ENCODE measurements at places on chromosomes 6 and 20.

DNA sequence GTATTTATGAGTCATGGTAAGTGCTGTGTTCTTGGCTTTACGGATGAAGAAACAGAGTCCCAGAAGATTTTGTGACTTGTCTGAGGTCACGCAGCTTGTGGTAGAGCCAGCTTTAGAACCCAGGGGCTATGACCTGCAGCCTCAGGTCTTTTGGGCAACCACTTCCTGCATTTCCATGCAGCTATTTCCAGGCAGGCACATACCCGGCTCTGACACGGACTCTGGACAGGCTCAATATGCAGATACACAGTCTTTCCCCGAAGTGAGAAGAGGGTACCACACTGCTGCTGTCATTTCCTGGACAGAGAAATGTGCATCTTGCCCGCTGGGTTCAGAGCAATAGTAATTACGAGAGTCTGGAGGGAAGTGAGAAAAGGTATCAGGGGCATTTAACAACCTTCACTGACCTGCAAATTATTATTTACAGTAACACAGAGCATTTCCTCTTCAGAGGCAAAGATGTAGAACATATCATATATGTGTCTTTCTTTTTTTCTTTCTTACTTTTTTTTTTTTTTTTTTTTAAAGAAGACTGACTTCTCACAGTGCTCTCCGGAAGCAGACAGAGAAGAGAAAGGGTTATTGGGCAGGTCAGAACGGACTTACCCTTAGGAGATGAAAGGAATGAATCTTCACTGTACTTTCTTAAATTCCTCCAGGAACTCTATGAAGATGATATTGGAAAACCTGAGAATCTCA lies 185.1 kb downstream of the CLIC5 start:
- peak; percentile 15 for DNase-seq

DNA sequence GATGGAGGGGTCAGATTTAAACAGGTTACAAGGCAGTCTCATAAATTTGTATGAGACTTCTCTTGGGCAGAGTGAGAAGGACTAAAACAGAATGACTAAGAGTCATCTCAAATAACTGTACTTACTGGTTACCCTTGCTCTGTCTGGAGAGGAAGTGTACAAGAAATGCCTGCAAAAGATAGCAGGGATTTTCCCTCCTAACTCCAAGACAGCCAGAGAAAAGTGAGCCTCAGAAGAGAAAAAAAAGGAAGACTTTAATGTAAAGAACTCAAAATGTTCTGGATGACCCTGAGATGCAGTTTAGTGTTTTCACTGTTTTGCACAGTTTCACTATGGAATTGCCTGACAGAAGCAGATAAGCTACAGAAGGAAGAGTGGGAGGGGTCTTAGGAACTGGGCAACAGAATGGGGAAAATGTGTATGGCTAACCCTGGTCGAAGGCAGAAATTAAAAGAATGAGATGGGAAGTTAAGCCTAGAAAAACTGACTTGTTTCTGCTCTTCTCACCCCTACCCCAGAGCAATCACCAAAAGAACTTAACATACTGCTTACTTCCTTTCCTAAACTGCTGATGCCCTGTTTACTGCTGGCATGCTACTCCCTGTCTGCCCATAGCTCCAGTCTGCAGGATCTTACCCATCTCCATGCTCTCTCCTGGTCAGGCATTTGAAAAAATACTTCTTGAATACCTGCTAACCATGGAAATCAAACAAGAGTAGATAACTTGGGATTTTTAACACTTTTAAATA lies 98.1 kb upstream of the MARCKS start:
- no peak for DNase-seq

DNA sequence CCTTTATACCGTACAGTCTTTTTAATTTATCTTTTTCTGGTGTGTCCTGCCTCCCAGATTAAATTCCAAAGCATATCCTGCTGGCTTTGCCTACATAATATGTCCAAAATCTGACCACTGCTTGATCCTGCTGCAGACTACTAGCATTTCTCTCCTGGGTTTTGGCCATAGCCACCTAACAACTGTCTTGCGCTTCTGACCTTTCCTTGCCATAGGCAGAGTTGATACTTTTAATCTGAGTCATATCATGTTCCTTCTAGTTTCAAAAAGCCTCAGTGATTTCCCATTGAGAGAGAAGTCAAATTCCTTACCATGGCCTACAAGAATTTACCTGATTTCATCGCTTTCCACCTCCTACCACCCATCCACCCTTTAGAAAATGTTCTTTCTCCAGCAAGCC lies 104.8 kb downstream of the BCKDHB start:
- DNase-seq = no peak

- no peak for DNase-seq
Observed at GRCh38 chr6:21157186-21157929, 436.2 kb upstream of the SOX4 start.

GRCh38 chr6:150366118-150366778 lies 2.6 kb upstream of the IYD start:
- DNase-seq = no peak

- DNase-seq = no peak
Observed at GRCh38 chr6:166707045-166707444, 80.0 kb upstream of the RPS6KA2 start.

- no peak for DNase-seq
Observed at GRCh38 chr6:169978615-169979161, 227.3 kb downstream of the ERMARD start.

GRCh38 chr6:56385981-56386593 lies 138.7 kb upstream of the COL21A1 start:
- DNase-seq = no peak

DNA sequence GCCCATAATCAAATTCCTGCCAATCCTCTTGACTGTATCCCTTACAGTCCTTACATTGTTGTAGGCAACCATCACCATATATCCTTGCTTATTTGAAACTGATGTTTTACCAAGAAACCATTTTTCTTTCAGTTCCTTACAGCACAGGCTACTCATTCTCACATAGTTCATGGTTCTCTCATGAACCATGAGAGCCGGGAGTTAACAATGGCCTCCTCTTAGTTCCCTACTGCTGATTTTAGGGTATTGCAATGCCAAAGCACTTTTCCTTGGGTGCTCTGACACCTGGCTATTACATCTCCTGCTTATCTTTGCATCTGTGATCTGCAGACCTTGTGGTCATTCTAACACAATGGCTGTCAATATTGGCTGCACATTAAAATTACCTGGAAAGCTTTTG lies 133.4 kb downstream of the MYB start:
- DNase-seq = no peak

GRCh38 chr6:163389354-163389753 lies 25.2 kb upstream of the QKI start:
- DNase-seq = no peak

GRCh38 chr6:166620478-166621113 lies 6.5 kb downstream of the RPS6KA2 start:
- no peak for DNase-seq

GRCh38 chr20:35991142-35991771 lies 22.9 kb downstream of the CNBD2 start:
- no peak for DNase-seq

GRCh38 chr20:33310327-33310899 lies 27.4 kb downstream of the BPIFB1 start:
- DNase-seq = no peak

DNA sequence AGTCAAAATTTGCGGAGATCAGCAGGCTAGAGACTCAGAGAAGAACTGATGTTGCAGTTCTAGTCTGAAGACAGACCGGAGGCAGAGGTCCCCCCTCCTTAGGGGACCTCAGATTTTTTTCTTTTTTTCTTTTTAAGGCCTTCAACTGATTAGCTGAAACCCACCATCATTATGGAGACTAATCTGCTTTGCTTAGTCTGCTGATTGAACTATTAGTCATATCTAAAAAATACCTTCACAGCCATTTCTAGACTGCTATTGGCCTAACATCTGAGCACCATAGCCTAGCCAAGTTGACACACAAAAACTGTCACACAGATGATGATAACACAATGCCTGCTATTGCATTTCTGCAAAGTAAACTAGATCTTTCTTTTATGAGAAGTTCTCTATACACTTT lies 141.1 kb upstream of the TNFAIP3 start:
- no peak for DNase-seq

DNA sequence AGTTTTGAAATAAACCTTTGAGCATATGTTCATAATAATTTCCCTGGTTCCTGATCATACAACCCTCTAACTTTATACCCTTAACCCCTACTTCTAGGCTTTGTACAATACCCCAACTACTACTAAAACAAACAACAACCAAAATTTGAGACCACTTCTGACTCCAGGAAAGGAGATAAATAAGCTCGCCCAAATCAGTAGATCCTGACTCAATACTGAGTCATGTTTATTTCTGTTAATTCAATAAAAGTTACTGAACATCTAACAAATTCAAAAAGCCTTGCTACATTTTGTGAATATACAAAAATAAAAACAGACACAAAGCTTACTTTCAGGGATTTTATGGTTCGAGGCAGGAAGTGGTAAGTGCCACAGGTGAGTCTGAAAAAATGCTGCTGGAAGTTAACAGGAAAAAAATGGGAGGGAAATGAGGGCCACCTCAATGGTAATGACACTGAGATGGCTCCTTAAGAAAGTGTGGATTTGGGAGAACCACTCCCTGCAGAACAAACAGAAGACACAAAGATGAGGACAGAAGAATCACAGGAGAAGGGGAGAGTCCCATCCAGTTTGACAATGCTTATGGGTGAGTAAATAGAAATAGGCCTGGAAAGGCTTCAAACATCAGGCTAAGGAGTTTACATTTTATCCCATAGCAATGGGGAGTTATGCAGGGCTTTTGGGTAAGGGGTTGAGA lies 63.4 kb downstream of the DST start:
- DNase-seq = no peak

DNA sequence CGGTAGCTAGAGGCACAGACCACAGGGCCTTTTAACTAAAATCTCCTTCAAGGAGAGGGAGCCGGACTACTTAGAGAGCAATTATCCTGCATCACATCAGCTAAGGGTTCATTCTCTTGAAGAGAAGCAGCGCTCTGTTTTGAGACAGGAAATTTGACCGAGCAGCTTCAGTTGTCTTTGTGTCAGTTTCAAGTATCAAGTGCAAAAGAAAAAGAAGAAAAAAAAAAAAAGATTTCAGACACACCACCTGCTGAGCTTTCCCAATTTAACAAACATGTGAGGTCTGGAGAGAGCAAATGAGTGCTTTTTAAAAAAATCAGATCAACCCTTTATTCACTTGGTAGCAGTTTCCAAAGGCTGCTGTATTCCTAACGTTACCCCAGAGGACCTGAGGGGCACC lies 273.5 kb upstream of the POU3F2 start:
- no peak for DNase-seq

GRCh38 chr6:168007592-168008338 lies 10.3 kb downstream of the KIF25 start:
- DNase-seq = no peak

- no peak for DNase-seq
Observed at GRCh38 chr6:82033631-82034211, 213.8 kb downstream of the IBTK start.

- no peak for DNase-seq
Observed at GRCh38 chr6:386688-387266, 4.8 kb upstream of the IRF4 start.

DNA sequence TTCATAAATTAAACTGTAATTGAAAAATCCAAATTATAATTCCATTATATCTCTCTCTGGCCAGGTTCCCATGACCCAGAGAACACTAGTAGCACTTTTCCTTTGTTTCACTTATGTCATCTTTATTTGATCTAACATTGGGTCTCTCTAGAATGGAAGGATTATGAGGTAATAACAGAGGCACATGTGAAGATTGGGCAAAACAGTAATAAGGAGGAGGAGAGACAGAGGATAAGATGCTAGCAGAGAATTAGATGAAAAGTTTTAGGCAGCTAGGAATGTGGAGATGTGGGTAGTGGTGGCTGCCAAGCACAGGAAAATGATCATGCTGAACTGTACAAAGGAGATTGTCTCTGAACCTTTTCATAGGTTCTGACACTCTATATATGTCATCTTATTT lies 3.3 kb downstream of the TAB2 start:
- DNase-seq = no peak

DNA sequence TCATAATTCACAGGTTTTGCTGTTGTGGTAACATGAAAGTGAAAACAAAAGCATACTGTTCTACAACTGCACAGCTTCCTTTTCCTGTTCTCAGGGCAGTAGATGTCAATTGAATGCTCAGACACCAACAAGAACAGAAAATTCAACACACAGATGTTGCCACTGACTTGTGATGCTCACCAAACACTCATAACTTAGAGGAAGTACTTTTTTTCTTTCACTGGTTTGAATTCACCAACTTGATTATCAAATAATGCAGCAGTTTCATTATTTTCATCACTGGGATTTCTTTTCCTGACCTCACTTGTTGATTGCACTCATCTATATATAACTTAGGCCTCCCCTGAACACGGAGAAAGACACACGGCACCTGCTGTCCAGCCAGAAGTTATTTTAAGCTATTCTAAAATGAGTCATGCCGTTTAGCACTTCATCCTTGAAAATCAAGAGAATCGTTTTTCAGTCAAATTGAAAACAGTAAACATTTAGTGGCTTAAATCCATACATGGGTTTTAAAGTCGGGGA lies 949 bp downstream of the TXLNB start:
- no peak for DNase-seq

- no peak for DNase-seq
Observed at GRCh38 chr6:33077908-33078307, 2.1 kb downstream of the HLA-DPB1 start.

All from stimulated activated CD8-positive, alpha-beta memory T cell treated with anti-CD3 and anti-CD28 coated beads, Interleukin-4, amount 100 ng/mL, for 24 hours (primary cell).